ENCODE measurements at places on chromosomes 7 and 10.
A peak's percentile ranks its signal among the peaks of the same experiment; 100 is the strongest.

- DNase-seq = no peak
These were observed 3.1 kb upstream of the FAM171A1 start for GRCh38 chr10:15374156-15374555.

DNA sequence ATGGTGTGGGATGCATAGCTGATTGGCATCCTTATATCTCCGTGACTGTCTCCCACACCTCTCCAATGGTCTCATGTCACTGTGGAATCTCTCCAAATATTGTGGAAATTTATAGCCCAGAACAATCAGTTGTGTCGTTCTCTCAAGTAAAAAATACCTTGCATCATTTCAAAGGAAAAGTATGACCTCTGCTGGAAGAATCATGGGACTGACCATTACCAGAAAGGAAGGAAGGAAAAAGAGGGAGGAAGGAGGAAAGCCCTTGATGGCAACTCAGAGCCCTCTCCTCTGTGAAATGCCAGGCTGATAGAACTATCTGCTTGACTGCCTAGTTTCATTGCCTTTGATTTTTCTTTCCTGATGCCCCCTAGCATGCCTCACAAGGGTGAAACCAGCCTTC is 76.3 kb downstream of the FOXI2 start:
- no peak for DNase-seq

GRCh38 chr10:126058507-126058906 is 162.1 kb downstream of the FANK1 start:
- DNase-seq = no peak

- no peak for DNase-seq
These were observed 55.6 kb downstream of the CDC123 start for GRCh38 chr10:12251581-12251980.

DNA sequence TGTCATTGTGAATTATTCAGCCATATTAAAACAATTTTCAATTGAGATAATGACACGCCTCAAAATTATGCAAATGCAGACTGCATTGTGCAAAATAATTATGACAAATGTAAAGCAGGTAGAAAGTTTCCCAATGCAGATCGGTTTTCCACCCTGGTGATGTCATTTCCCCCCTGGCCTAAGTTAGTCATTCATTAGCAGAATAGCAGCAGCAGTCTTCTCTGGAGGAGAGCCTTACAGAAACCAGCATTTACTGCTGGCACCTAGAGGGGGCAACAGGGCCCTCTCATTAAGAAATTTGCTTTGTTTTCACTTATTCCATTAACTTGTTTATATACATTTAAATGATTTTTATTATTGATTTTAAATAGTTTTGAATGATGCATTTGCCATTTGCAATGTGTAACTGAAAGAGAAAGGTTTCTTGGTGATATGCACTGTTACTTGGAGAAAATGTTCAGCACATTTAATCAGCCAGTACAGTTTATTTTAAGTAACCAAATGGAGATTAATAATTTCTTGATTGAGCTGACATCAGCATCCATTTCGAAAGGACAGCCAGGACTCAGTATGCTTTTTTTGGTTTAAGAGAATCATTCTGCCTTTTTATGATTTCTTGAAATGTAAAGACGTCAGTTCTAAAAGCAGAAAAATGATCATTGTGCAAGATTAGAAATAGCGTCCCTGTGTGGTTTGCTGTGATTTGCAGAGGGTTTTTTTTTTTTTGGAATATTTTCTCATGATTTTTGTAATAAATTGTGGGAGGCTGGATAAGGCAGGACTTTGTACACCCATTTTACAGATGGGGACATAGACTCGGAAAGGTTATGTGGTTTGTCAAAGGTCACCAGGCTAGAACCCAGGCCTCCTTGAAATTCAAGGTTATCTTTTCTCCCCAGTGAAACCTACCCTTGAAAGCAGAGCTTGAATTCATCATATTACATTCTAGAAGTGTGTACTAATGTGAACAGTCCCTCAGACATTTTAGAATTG is 3.5 kb downstream of the ARID5B start:
- peak; percentile 17 for DNase-seq

DNA sequence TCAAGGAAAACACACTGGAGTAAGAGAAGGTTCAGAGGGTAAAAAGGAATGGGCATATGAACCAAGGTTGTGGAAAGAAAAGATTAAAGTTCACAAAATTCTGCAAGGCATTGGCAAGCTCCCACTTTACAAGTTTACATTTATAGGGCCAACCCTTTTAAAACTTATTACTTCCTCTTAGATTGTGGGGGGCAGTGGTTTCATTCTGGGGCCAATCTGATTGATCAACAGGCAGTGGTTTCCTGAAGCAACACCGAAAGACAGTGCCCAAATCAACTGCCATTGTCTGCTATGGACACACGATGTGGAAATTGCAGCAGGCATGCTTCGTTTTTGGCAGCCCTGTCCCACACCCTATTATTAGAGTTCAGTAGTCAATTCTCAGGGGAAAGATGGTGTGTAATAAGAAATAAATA is 154.0 kb downstream of the SGMS1 start:
- no peak for DNase-seq
